ENCODE measurements at places on chromosomes 3 and 15.

DNA sequence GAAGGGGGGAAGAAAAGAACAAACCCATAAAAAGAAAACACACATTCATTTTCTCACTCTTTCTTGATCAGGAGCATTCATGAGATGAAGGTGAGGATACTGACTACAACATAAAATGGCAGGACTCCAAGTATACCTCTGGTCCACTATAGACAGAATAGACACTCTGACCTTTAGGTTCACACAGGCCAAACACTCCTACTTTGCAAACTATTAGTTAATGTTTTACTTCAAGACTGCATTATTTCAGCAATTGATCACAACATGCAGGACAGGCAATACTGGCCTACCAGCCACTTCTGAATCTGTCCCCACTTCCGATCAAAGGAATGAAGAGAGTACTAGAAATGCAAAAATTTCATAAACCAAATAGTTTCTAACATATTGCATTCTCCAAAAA lies 47.0 kb downstream of the LRRFIP2 start:
- DNase-seq: no peak

- no peak for DNase-seq
Measured at GRCh38 chr15:68379759-68380290, 52.1 kb downstream of the ITGA11 start.

GRCh38 chr15:62497356-62497755 lies 332.3 kb upstream of the C2CD4B start:
- DNase-seq: peak; percentile 52

DNA sequence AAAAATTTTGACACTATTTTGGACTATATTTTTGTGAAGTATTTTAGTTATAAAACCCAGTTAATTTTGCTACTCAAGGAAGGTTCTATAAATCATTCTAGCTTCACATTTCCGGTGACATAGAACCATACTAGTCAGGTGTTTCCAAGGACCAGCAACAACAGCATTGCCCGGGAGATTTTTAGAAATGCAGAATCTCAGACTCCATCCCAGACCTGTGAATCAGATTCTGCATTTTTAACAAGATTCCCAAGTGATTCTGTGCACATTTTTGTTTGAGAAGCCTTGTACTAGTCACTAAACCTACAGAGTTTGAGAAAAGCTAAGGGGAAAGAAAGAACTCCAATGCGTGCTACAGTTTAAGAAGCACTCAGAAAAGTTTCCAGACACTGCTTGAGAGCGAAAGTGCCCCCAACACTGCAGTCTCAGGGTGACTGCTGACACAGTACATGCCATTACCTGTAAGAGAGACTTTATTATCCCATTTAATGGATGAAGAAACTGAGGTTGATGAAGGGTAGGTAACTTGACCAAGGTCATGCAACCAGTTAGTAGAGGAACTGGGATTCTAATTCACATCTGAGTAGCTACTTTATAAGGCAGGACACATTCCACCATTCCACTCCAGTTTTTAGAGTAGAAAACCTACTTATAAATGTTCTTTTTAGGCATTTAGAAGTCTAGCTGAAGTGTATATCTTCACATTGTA lies 49.7 kb upstream of the USP3 start:
- DNase-seq: no peak

- no peak for DNase-seq
Measured at GRCh38 chr3:32607522-32607921, 36.9 kb upstream of the DYNC1LI1 start.

DNA sequence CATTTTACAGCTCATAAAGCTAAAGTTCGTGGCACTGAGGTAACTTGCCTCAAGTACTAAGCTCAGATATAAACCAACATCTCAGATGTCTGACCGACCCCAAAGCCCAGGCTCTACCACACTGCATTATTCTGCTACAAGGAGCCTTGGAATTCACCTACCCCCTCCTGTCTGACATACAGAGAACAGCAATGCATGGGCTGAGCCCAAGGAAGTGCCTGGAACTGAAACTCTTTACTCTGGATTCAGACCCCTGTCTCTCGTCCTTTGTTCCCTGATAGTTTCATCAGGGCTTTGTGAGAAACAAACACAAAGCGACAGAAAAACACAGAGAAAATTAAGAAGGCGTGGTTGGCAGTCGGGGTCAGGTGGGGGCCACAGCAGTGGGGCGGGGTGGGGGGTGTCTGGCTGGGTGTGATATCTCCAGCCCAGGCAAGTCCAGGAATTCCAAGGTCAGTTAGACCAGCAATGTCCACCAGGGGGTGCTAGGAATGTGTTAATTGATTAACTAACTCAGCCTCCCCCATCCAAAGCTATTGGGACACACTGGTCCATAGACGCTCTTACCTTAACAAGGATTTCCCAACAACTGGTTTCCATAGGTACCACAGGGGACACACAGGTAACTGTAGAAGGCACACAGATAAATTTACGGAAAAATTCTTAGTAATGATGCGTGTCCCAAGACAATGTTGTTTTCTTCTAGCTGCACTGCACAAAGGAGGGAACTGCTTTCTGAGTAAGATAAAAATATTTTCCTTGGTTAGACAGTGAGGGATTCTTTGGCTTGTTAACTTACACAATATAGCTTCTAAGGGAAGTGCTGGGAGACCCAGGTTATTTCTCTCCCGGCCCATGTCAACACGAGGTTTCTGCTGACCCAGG lies 18.8 kb upstream of the SSUH2 start:
- peak; percentile 88 for DNase-seq

DNA sequence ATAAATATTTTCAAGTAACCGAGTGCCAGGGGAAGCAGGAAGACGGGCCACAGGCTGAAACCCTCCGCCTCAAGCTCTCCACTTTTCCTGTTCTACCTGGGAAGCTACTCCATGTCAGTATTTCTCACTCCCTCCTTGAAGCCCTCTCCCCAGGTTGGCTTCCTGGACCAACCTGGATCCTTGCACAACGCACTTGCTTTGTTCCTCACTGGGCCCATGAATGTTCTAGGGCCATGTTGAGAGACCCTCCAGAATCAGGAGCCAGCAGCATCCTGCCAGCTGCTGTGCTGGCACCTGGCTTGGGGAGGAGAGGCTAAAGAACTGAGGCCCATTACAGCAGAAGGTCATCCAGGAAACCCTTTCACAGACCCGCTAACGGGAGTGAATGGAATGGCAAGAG lies 79.3 kb upstream of the SNRPA1 start:
- no peak for DNase-seq

DNA sequence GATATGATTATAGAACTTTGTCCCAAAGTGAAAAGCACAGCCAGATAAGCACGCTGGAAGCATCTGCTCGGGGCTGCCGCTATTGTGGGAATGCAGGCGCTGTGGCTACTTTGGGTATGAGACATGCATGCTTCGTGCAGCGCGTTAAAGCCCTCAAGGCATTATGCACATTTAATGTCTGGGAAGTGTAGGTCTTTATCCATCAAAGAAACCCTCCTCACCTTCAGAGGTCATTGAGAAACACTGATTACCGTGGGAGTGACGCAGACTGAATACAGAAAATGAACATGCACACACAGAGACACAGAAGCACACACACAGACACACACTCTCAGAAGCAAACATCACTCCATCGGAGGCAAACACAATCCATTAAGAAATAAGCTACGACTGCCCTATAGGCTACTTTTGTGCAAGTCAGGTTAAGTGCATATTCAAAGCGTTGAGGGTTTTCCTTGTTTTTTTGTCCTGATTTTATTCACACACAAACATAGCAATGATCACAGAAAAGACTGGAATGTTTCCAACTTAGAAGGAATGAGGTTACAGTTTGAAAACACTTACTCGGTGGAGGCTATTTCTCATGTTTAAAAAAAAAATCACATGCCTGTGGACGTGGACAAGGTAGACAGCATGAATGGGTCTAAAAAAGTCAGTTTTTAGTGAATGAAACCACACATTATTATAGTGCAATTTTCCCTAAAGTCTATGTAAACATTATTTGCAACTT lies 68.5 kb downstream of the PLCH1 start:
- peak; percentile 77 for DNase-seq

GRCh38 chr15:25700916-25701315 lies 162.2 kb downstream of the ATP10A start:
- DNase-seq: no peak

GRCh38 chr15:93331545-93332167 lies 242.6 kb upstream of the RGMA start:
- DNase-seq: no peak

GRCh38 chr3:139537795-139538621 lies 1.5 kb downstream of the RBP1 start:
- DNase-seq: no peak

DNA sequence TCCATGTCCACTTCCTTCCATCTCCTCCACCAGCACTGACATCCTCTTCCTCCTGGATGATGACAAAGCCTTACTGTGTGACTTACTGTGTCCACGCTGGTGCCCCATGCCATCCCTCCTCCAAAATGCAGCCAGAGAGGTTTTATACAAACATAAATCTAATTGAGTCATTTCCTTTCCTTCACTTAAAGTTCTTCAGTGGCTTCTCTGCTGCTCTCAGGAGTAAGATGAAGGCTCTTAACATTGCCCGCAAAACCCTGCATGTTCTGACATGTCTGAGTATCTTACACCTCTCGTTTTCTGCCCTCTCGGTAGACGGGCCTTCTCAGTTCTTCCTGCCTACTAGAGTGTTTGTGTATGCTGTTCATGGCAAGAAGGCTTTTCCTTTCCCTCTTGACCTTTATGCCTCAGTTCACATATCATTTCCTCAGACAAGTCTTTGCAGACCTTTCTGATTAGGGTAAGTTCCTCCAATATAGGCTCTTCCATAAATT lies 175.5 kb downstream of the CFAP20DC start:
- no peak for DNase-seq

DNA sequence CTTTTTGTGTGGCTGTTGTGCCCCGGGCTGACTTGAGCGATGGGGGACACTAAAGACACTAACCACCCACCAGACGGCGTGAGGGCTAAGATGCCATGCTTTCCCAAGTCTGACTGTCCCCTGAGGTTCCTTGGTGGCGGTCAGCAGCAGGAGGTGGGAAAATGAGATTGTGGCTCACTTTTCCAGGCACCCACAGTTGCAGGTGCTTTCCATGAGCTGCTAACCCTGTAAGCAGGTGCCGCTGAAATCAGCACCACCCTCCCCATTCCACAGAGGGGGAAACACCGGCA lies 17.7 kb downstream of the PRR23E start:
- peak; percentile 2 for DNase-seq

GRCh38 chr3:24069045-24069444 lies 124.0 kb downstream of the NR1D2 start:
- no peak for DNase-seq

- no peak for DNase-seq
Measured at GRCh38 chr3:30516238-30516637, 90.2 kb upstream of the TGFBR2 start.

GRCh38 chr3:185371306-185372074 lies 8.6 kb downstream of the MAP3K13 start:
- no peak for DNase-seq

Data from AG20443 (cell line).